ENCODE measurements at places on chromosomes 7 and 10.

DNA sequence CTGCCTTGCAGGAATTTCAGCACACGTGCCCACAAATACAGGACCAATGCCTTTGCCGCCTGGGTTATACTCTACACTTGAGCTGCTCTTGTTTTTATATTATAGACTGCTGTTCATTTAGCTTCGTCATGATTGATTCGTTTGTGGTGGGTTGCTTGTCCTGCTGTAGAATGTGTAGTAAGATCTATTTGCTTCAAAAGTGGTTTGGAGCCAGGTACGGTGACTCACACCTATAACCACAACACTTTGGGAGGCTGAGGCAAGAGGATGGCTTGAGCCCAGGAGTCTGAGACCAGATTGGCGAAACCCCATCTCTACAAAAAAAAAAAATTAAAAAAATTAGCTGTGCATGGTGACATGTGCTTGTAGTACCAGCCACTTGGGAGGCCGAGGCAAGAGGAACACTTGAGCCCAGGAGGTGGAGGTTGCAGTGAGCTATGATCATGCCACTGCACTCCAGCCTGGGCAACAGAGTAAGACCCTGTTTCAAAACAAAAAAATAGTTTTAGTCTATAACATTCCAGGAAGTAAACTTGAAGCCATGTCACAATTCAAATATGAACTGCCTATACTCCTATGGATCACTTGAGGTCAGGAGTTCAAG is 9.0 kb upstream of the RHBDD2 start:
- DNase-seq, result no peak

DNA sequence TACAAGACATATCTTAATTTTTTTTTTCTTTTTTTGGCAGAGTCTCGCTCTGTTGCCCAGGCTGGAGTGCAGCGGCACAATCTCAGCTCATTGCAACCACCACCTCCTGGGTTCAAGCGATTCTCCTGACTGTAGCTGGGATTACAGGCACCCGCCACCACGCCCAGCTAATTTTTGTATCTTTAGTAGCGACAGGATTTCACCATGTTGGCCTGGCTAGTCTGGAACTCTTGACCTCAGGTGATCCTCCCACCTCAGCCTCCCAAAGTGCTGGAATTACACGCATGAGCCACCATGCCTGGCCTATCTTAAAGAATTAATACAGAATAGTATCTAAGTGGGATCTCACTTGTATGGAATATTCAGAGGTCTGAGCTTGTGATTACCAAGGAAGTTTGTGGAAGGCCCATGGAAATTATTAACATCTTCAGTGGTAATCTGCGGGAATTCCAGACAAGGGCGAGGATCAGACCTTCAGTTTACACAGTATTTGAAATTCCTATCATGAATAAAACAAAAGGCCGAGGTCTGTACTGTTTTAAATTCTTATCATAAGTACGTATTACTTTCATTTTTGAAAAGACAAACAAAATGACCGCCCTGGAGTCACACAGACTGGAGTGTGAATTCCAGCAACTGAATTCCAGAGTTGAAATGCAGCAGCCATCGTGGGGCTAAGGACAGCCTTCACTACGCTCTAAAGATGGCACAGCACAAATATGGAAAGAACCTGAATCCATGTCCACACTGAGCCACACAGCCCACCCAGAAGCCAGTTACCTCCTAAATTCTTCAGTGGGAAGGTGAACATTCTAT is 16.7 kb downstream of the GPRIN2 start:
- no peak for DNase-seq

DNA sequence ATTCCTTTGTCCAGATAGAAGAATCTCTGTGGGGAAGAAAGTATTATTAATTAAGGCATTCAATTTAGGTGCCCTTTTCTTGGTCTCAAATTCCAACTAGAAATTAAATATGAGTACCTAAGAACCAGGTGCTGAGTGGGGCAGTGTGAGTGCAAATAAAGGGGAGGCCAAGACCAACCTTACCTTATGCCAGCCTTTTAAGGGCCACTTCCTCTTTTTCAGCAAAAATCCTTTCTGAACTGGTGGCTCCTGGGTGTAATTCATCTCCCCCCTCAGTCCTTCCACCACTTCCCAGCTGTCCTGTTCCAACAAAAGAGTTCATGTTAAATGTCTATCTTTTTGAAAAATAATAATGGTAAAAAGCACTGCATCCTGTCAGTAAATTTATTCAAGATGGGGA is 108.2 kb downstream of the OSBPL3 start:
- no peak for DNase-seq

GRCh38 chr7:95687759-95688343 is 84.5 kb upstream of the DYNC1I1 start:
- DNase-seq, result no peak

GRCh38 chr7:24560772-24561171 is 12.5 kb upstream of the PALS2 start:
- DNase-seq, result no peak

GRCh38 chr7:36301914-36302771 is 87.5 kb upstream of the ANLN start:
- no peak for DNase-seq

- no peak for DNase-seq
Observed at GRCh38 chr10:227014-227413, 91.8 kb downstream of the ZMYND11 start.

DNA sequence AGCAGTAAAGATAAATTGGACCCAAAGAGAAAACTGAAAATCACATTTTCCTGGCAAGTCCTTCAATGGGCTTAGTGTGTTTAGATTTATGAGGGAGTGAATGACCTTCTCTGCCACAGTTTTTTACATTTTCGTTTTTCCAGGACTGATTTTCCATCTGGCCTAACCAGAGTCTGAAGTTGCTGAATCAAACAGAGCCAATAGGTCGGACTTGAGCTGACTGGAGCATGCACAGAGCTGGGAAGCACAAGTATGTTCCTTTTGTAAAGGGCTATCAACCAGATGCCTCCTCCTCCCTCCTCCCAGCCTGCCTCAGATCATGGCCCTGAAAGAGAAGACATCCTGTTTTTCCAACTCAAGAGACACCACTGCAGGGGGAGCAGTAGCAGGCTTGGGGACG is 126.0 kb upstream of the ANKRD1 start:
- no peak for DNase-seq
